Astrocyte of the cerebellum (primary cell): ENCODE measurements at places on chromosomes 12 and 14.
A peak's percentile ranks its signal among the peaks of the same experiment; 100 is the strongest.

GRCh38 chr12:25151476-25151875, 43.5 kb downstream of the DNAI7 start:
- DNase-seq, result peak; percentile 94

DNA sequence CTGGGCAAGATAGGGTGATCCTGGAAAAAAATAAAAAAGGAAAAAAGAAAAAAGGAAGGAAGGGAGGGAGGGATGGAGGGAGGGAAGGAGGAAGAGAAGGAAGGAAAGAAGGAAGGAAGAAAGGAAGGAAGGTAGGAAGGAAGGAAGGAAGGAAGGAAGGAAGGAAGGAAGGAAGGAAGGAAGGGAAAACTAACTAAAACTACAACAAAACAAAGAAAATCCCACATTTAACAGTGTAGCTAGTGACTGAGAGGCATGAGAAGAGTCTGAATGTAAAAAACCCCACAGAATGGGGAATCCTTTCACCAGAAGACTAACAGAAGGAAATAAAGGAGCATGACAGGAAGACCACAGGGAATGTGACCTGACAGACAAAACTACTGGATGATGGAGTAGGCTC, 345.7 kb downstream of the NOVA1 start:
- DNase-seq, result no peak

GRCh38 chr12:14638066-14638465, 58.3 kb downstream of the GUCY2C start:
- DNase-seq, result no peak

GRCh38 chr12:98062464-98063245, 452.7 kb upstream of the TMPO start:
- DNase-seq, result no peak

GRCh38 chr14:102824832-102825231, 47.6 kb downstream of the TRAF3 start:
- DNase-seq, result no peak

GRCh38 chr14:34804933-34805332, 70.2 kb downstream of the BAZ1A start:
- DNase-seq, result no peak

DNA sequence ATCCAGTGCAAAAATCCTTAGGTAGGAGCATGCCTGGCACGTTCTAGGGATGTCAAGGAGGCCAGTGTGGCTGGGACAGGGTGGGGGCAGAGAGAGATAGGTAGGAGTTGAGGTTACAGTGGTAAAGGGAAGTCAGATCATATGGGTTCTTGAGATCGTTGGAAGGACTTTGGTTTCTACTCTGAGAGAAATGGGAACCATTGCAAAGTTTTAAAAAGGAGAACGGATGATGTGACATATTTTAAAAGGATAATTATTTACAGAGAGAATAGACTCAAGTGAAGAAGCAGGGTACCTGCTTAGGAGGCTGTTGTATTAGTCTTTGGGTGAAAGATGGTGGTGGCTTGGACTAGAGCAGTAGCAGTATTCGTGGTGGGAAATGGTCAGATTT, 47.6 kb upstream of the ATP2B1 start:
- no peak for DNase-seq

GRCh38 chr12:126519833-126520232, 1454.6 kb downstream of the AACS start:
- DNase-seq, result no peak

DNA sequence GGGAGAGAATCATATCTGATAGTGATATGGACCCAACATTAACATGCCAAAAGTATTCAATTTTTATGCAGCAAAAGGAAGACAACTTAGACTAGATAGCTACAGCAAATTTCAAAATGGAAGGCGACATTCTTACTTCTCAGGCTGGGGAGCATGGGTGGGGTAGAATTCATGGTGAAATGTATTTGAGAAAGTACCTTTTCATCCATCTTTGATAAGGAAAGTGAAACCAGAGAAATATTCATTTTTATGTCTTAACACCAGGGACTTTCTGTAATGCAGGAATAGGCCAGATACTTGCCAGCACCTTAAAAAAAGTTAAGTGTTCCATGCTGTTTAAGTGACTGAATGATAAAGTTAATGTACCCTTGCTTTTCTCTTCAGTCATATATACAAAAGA, 13.4 kb downstream of the BTG1 start:
- DNase-seq, result no peak

DNA sequence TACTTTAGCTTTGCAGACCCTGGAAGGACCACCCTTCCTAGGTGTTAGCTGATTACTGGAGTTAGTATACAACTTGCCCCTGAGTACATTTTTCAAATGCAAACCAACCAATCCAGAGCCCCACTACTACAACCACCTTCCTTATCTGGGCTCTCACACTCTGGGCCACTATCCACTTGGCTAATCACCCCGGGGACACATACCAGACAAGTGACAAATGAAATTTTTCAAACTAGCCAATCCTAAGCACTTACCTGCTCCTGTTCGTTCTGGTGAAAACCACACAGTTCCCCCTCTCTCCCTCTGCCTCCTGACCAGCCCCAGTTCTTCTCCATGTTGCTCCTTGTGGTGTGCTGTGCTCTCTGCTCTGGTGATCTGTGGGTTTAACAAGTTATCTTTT, 140.4 kb downstream of the CNTN1 start:
- no peak for DNase-seq

GRCh38 chr14:91586410-91586809, 76.3 kb upstream of the PPP4R3A start:
- no peak for DNase-seq

- DNase-seq, result no peak
These were observed 76.0 kb upstream of the ACTN1 start for GRCh38 chr14:69055125-69055524.
